ENCODE measurements at places on chromosomes 12 and 14. TPM values are rescaled to one million over a fixed set of nuclear protein-coding genes. Genes with fewer than 3 reads are reported as not detected.

The GSC gene
- polyA plus RNA-seq = not detected

The CATSPERB gene
- polyA plus RNA-seq = 0.16 TPM

The RNASE7 gene
- 0.91 TPM for polyA plus RNA-seq

The CELA1 gene
- polyA plus RNA-seq = not detected

The PNP gene
- 95.5 TPM for polyA plus RNA-seq

The DPPA3 gene
- polyA plus RNA-seq = not detected

The VWF gene
- 8.1 TPM for polyA plus RNA-seq

- DNase-seq = no peak
These were observed 78.8 kb downstream of the SEC23A start for GRCh38 chr14:39023939-39024871.

DNA sequence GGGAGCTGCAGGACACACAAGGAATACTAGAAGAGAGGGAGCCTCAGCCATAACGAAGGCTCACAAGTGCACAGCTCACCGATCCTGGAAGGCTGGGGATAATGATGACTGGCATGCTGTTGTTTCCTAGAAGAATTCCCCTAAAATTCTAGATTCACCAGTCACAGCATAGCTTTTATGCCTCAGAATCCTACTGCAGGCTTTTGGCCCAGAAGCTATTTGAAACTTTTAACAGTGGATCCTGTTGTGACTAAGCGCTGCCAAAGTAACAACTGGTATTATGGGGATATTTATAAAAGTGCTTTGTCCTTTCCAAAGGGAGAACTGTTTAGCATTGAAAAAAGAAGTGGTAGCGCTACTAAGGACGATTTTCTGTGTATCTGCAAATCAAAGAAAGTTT lies 214.1 kb upstream of the PELI2 start:
- no peak for DNase-seq

- DNase-seq = peak; percentile 31
These were observed 875 bp downstream of the HSPA2 start for GRCh38 chr14:64541261-64541971.

DNA sequence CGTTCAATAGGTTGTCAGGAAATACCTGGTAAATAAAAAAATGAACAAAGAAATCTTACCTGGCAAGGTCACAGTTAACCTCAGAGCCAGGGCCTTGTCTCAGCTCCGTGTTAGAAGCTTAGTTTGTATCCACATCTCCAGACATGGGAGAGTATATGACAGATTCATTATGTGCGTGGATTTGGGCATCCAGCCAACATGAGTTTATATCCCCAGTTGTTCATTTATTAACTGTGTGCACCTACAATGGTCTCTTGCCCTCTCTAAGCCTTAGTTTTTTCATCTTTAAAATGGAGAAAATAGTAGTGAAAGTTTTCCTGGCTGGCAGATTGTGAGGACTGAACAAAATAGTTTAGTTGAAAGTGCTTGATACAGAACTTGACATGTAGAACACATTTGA lies 437.8 kb downstream of the NPAS3 start:
- DNase-seq = no peak

DNA sequence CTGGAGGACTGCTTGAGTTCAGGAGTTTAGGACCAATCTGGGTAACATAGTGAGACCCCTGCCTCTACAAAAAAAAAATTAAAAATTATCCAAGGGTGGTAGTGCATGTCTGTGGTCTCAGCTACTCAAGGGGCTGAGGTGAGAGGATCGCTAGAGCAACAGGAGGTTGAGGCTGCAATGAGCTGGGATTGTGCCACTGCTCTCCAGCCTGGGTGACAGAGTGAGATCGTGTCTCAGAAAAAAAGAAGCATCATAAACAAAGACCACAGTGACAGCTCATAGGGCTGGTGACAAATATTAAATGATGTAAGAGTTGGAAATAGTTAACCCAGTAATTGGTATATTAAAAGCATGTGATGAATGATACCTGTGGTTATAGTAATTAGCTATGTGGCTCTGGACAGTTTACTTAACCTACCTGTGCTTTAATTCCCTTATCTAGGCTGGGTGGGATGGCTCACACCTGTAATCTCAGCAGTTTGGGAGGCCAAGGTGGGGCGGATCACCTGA lies 68.0 kb downstream of the GSC start:
- no peak for DNase-seq

GRCh38 chr12:109618082-109618481 lies 44.5 kb downstream of the MVK start:
- no peak for DNase-seq

DNA sequence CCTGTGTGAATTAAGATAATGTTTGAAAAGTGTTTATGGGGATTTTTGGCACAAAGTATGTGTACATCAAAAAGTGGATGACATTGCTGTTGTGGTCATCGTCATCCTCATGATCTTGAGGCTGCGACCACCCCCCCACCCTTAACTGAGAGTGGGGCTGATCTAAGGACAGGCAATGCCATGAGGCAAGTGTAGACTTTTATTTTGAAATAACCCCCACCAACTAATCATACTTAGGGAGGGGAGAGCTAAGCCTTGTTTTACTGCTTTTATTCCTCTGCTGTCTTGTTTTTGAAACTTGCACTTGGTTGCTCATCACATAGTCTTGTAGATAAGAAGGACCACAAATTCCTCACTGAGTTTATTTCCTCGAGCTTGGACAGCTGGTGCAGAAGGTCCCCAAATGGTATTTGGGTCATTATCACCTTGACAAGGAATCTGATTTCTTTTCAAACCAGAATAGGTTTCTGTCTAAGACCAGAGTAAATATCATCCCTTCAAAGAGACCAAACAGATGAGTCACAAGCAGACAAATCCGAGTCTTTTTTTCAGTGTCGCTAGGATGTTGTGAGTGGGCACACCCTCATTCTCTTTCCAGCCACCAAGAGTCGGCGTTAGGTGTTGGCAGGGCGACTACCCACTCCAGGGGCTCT lies 23.9 kb upstream of the SMOC1 start:
- no peak for DNase-seq

DNA sequence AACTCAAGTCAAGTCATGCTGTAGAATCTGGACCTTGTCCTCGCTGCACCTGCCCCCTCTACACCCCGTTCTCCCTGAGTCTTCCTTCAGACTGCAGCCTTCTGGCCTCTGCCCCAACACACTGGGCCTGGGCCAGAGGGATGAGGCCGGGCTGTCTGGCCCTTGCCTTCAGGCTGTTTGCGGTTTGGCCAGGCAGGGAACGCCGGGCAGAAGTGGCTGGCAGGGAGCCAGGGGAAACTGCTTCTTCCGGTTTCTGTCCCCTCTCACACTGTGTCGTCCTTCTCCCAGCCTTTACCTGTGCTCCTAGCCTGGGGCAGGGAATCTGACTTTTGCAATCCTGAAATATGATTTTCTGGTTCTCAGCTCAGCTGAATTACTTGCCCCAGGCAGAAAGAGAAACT lies 13.5 kb downstream of the DGLUCY start:
- no peak for DNase-seq

DNA sequence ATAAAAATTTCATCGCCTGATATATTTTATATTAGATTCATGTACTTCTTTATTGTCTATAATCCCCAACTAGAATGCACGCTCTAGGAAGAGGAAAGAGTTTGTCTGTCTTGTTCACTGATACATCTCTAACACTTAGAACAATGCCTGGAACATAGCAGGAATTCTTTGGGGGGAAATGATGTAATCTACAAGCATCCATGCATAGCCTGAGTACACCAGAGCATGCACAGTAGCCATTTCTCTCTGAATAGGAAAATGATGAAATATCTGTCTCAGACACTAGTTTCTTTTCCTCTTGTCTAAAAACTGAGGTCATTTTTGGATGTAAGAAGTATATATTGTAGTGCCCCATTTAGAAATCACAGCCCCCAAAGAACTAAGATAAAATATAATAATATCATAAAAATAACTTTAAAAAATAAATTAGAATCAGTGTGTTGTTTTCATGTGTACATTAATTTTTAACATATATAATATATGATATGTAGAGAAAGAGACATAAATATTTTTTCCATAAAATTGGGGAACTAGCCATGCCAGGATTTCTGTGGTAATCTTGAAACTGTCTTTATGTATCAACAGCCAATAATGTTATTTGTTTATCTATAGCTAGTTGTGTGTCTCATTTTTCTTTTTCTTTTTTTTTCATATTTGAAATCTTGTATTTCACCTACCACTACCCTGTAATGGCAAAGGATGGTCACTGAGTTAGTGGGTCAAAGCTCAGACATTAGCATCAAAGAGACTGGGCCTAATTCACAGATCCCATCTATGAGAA lies 155.6 kb upstream of the TMCC3 start:
- DNase-seq = no peak

GRCh38 chr12:50545213-50545612 lies 40.4 kb downstream of the DIP2B start:
- no peak for DNase-seq

DNA sequence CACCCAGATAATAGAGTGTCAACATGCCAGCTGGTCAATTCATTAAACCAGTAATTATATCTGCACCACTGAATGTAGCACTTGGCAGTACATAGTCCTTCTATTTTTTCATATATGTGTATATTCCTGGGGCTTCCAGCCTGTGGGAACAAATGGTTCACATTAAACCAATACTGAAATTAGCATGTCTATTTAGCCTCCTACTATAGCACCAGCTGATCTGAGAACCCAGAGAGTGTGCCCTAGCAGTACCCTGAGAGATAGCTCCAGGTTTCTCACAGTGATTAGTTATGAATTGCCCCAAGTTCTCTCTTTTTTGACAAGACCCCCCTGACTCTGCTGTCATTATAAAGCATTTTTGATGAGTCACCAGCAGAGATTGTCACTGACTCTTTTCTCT lies 1097.3 kb upstream of the FLRT2 start:
- no peak for DNase-seq

DNA sequence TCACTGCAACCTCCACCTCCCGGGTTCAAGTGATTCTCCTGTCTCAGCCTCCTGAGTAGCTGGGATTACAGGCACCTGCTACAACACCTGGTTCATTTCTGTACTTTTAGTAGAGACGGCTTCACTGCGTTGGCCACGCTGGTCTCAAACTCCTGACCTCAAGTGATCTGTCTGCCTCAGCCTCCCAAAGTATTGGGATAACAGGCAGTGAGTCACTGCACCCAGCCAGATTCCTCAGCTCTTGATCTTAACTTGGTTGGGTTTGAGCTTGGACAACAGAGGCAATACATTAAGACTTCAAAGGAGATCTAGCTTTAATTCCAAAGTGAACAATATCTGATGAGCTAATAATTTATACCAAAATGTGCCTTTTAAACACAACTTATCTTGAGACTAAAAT lies 5.6 kb downstream of the DAZAP2 start:
- no peak for DNase-seq

GRCh38 chr14:53950031-53950793 lies 6.4 kb downstream of the BMP4 start:
- no peak for DNase-seq

GRCh38 chr12:123764109-123764508 lies 2.0 kb downstream of the DNAH10 start:
- DNase-seq = no peak

DNA sequence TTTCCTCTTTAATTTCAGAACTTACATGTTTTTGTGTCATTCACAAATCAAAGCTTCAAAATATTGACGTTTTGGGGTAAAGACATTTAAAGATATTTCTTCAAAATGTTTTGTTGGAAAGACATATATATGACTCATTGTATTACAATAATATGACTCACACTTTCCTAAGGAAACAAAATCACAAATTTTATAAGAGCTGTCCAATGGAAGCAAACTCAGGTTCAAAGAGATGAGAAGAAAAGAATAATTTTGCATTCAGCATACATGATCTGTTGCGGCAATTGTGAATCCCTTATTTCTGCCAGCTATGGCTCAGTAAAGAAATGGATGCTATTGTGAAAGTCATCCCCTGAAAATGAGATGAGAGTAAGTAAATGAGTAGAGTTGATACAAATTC lies 82.7 kb downstream of the GRIP1 start:
- DNase-seq = no peak
